GM10248 (cell line): ENCODE measurements at places on chromosomes 1 and 21.
A peak's percentile ranks its signal among the peaks of the same experiment; 100 is the strongest.

GRCh38 chr1:206591226-206591625 lies 21.0 kb downstream of the EIF2D start:
- no peak for DNase-seq

- DNase-seq = peak; percentile 67
Measured at GRCh38 chr1:174005032-174005431, 17.1 kb downstream of the RC3H1 start.

- DNase-seq = peak; percentile 32
Measured at GRCh38 chr1:212070720-212071302, 35.3 kb downstream of the DTL start.

DNA sequence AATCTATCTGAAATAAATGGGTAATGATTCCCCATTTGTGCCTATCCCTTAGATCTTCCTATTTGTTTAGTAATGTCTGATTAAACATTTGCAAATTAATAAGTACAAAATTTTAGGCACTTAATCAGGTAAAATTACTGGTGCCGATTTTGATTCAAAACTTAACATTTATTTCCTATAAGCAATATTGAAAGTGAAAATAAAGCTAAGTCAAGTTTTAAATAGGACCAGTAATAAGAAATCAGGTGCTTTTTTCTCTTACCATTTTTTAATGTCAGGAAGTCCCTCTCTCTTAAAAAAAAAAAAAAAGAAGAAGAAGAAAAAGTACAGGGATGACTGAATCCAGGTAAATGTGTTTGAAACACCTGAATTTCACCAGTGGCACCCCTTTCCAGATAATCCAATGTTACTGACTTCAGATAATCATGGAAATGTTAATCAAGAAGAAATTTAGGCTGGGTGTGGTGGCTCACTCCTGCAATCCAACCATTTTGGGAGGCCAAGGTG lies 836 bp upstream of the GBP4 start:
- DNase-seq = peak; percentile 26

GRCh38 chr1:6967431-6968111 lies 182.3 kb downstream of the CAMTA1 start:
- DNase-seq = no peak

DNA sequence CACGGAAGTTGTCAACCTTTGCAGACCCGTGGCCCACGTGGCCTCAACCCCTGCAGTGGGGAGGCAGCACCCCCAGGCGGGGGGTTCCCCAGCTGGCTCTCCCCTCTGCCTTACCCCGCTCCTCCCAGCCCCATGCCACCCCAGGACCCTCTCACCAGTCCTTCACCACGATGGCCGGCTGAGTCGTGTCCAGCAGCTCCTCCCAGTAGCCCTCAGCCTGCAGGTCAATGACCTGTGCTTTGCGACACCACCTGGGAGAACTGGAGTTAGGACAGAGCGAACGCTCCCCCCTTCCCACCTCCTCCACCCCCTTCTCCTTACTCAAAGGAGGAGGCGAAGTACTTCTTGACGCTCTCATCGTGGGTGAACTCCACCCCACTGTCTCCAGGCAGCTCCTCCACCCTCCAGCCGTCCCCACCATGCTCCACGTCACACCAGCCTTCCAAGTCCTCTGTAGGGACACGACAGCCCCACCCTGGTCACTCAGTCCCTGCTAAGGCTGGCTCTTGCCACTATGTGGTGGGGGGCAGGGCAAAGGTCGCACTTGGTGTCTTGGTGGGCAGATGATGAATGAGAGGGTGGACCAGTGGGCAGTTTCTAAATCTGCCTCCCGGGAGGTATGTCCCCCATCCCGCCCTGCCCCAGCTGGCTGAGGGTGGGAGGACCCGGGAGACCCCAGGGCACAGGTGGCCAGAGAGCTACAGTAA lies 4.5 kb downstream of the FBXO2 start:
- no peak for DNase-seq
